Stimulated activated CD8-positive, alpha-beta memory T cell treated with anti-CD3 and anti-CD28 coated beads, Interleukin-4, amount 100 ng/mL, for 1 hour (primary cell): ENCODE measurements at places on chromosomes 1 and 21.

- DNase-seq: no peak
These were observed 11.3 kb downstream of the SYTL1 start for GRCh38 chr1:27353166-27353565.

GRCh38 chr1:233883671-233884070, 20.8 kb upstream of the SLC35F3 start:
- DNase-seq: no peak

- no peak for DNase-seq
These were observed 39.5 kb downstream of the ATF6 start for GRCh38 chr1:161805399-161806197.

DNA sequence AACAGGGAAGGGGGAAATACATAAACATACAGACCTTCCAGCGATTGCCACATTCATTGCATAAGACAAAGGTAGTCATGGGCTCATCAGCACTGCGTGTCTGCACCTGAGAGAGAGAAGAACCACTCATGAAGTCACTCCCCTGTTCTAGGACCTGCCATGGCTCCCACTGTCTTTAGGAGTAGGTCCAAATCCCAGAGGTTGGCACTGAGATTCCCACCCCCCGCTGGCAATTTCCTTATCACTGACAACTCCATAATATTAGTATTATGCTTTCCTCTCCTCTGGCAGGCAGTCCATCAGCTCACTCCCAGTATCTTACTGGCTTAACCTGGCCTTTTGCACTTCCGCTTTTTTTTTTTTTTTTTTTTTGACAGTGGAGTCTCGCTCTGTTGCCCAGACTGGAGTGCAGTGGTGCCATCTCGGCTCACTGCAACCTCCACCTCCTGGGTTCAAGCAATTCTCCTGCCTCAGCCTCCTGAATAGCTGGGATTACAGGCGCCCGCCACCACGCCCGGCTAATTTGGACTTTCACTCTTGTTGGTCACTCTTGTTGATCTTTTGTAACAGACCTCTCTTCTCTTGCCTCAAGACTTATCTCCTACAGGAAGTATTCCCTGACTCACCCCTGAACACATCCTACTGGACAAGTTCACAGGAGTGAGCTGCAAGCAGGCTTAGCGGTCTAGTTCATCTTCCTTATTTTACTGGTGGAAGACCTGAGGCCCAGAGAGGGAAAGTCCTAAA, 14.8 kb upstream of the ZNF436 start:
- no peak for DNase-seq

DNA sequence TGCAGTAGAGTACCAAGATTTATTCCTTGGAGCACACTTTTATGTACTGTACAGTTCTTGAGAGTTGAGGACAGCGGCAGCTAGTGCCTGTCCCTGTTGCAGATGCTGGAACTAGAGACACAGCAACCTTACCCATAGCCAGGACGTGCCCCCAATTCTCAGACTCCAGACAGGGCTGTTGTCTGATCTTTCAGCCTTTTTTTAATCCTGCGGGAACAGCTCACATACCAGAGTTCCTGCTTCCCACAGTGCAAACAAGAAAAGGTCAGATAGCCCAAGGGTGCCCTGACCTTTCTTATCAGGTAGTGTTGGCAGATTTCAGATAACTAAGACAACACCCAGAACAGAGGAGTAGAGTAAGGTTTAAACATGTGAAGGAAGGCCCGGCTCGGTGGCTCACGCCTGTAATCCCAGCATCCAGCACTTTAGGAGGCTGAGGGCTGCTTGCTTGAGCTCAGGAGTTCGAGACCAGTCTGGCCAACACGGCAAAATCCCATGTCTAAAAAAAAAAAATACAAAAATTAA, 78.5 kb downstream of the DOP1B start:
- DNase-seq: no peak

- no peak for DNase-seq
These were observed 15.0 kb downstream of the DISP1 start for GRCh38 chr1:222829868-222830267.
